ENCODE measurements at places on chromosomes 2 and 18.

DNA sequence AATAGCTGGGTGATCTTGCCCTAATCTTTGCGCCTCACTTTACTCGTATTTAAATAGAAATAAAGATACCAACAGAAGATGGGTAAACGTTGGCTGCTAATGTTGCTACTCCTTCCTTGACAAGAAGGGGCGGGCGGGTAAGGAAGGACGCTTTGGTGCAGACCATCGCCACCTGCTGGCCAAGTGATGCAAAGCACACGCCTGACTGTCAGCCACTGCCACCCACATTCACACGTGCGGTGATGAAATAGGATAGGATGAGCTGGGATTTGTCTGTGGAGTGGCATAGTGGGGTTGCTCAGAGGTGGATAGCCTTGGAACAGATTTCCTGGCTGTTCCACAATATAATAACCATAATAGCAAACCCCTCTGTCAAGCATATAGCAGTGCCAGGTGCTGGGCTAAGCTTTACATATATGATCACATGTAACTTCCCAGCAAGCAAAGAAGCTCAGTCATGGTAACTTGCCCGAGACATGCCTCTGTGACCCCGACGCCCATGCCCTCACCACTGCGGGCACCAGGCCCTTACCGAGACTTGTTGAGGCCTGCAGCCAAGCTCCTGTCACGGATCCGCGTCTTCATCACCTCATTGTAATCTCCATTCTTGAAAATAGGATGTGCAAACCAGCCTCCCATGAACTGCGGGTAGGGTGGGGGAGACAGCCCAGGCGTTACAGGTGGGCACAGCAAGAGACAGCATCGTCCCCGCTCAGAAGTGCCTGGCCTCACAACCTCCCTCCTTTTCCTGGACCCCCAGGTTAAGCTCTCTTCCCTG, 39.3 kb downstream of the LCT start:
- peak; percentile 29 for DNase-seq

GRCh38 chr18:14935210-14935609, 187.2 kb downstream of the ANKRD30B start:
- DNase-seq: no peak

DNA sequence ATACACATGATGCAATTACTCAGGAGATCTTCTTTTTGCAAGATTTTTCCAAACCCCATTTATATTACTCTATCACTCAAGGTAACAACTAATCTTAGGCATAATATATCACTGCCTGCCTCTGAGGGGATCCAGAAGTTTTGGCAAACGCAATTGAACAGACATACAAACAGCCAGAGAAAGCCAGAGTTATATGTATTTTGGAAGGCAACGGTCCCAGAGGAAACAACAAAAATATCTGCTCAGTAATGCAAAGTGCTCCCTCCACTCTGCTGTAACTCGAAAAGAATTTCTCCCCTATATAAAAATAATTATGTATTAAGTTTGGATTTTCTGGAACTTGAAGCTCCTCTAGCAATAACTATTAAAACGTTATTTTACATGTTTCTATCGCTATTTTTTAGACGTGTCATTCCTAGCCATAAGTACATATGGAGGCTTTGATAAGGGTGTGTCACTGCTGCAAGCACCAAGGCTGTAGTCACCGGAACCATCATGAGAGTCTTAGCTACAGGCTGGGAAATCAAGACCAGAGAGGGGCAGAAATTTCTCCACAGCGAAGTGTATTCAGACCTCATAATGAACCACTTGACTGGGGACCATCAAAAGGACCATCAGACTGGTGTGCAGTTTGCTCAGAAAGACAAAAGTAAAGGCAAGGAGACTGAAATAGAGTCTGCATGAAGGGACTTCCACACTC, 3.7 kb upstream of the GKN1 start:
- no peak for DNase-seq

GRCh38 chr2:19623488-19623887, 265.1 kb upstream of the OSR1 start:
- DNase-seq: no peak

- no peak for DNase-seq
These were observed 76.5 kb downstream of the LPIN1 start for GRCh38 chr2:11822746-11823451.

GRCh38 chr2:19989342-19989666, 601 bp downstream of the WDR35 start:
- no peak for DNase-seq

- DNase-seq: no peak
These were observed 187.7 kb upstream of the CXCR4 start for GRCh38 chr2:136305517-136306192.

DNA sequence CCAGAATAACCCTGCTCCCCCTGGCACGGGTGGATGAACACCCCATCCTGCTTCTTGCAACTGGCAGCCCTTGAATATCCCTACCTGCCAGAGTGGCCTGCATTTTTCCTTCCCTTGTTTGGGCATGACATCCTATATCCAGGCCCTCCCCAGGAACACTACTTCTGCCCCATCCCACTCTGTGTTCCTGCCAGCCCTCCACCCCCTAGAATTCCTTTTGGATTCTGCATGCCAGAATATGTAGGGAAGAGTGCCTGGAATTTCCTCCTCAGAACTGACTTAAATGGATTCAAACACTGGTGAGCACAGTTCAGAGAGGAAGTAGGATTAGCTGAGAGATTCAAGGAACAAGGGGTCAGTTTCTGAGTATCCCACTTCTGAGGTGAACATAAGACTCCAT, 123.5 kb upstream of the PELI1 start:
- no peak for DNase-seq
